Naive thymus-derived CD8-positive, alpha-beta T cell (primary cell): ENCODE measurements at places on chromosomes 1 and 21.

DNA sequence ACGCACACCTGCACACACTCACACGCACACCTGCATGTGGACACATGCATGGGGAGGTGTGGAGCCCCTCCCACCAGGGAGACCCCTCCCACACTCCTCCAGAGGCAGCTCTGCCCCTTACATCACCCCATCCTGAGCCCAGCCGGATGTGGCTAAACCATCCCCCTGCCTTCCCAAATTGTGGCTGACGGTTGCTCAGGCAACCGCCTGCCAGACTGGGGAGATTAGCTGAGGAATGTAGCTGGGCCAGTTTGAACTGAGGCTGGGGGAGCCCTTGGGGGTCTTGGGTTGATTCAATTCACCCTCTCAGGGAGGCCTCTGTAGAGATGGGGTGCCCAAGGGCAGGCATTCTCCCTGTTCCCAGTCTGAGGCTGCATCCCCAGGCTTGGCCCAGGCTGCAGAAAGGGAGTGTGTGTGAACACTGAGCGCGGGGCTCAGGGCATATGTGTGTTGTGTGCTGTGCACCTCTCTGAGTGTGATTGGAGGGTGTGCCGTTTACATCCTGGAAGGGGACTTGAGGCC lies 12.9 kb downstream of the PTPRU start:
- no peak for DNase-seq

DNA sequence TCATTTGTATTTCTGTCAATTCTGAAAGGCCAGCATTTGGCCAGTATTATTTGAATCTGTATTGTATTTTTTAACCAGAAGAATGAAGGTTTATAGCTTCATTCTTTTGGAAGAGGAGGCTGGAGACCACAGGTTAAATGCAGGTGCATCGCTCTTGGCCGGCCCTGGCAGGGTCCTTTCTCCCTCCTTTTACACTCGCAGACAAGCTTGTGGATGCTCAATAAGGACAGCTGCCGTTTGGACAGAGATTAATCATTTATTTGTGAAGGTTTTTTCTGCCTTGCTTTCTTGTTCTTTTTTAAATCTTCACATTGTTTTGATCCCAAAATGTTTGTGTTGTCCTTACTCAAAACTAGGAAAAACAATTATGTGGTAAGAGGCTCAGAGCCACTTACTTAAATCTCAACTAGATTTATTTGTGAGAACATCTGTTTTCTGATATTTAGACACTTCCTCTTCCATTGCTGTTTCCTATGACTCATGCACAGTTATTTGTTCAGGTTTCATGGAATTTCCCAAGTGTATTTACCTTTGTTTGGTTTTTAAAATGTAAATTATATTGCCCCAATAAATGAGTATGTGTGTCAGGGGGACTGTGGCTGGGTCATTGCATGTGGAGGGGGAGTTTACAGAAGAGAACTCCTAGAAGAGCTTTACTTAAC lies 46.7 kb upstream of the LAMC2 start:
- no peak for DNase-seq

DNA sequence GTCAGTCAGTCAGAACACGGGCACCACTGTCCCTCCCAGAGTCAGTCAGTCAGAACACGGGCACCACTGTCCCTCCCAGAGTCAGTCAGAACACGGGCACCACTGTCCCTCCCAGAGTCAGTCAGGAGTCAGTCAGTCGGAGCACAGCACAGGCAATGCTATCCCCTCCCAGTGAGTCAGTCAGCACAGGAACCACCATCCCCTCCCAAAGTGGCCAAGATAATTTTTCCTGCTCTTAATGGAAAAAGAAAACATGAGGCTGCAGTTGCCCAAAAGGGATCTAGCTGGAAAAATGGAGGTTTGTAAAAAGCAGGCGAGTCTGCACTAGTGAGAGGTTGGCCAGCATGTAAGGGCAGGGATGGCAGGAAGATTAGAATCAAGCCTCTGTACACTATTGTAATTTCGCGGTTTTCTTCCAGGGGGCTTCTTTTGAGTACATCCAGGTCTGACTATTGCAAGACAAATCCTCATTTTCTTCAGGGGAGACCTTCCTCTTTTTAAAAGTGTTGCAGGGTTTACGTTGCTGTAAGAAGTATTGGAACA lies 213.8 kb downstream of the SIPA1L2 start:
- DNase-seq, result no peak

DNA sequence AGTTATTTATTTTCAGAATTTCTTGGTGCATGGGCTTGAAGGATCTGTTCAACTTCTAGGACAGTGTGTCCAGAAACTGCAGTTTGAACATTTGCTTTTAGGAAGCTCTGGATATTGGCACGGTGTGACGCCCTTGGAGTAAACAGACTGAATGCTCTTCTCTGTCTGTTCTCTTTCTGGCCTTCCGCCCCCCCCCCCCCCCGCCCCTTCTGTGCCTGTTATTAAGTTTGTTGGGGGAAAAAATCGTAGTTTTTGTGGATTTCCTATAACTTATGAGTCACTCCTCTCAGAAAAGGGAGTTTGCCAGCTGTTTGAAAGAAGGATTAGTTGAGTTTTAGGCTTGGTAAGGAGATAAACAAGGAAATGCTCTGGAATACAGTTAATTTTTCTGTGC lies 1.2 kb downstream of the KCTD3 start:
- DNase-seq, result no peak

GRCh38 chr1:60262701-60263100 lies 189.1 kb upstream of the C1orf87 start:
- no peak for DNase-seq

DNA sequence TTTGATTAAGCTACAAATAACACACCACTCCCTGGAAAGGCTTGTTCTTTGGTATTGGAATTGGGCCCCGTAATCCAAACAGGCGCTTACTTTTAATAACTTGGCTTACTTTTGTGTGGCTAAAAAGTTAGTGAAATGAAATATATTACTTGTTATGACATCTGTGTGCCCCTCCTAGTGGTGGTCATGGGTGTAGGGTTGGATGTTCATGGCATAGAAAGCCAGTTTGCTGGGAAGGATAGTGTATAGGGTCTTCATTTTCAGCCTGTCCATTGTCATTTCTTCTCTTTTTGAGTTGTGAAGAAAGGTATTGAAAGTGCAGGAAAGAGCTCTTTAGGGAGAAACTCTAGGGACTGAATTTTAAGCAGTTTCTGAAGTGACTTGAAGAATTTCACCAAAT lies 5.9 kb downstream of the CDC14A start:
- DNase-seq, result no peak

DNA sequence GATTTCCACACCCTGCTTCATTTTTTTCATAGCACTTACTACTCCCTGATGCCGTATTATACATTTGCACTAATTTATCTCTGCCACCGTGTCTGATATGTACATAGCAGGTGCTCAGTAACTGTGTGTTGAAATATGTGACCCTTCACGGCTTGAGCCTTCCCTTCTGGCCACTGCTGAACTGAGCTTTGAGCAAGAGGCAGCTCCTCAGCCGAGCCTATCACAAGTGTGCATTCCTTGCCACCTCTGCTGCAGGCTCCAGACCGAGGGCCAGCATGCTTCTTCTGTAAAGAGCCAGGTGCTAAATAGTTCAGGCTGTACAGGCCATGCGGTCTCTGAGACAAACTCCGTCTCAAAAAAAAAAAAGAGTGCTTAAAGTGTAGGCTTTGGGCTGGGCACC lies 22.6 kb downstream of the PLEKHM2 start:
- DNase-seq, result no peak
